ENCODE measurements at places on chromosomes 6 and 20.
A peak's percentile ranks its signal among the peaks of the same experiment; 100 is the strongest.

- no peak for DNase-seq
Observed at GRCh38 chr6:109892451-109893435, 85.4 kb upstream of the GPR6 start.

DNA sequence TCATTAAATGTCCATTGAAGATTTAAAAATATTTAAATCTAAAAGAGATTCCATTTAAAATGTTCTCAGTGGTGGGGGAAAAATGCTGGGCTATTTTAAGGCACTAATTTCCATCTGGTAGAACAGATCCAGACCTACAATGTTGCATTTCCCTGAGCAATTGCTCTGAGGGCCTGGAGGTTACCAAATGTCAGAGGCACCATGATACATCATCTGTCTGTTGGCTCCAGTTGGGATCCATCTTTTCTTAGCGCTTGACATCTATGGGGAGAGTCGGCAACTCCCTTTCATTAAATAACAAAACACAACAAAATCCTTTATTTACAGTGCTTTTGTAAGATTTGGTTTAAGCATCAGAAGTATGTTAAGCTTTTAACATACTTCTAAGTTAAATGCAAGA is 224.5 kb downstream of the FOXC1 start:
- no peak for DNase-seq

- no peak for DNase-seq
Observed at GRCh38 chr6:6201200-6201599, 119.3 kb downstream of the F13A1 start.

DNA sequence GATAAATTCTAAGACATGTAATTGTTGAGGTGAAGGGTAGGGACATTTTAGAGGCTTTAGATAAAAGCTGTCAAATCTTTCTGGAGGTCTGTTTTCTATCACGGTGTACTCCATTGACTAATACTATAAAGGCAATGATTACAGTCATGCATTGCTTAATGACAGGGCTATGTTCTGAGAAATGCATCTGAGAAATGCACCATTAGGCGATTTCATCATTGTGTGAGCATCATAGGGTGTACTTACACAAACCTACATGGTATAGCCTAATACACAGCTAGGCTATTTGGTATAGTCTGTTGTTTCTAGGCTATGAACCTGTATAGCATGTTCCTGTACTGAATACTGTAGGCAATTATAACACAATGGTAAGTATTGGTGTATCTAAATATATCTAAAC is 71.3 kb upstream of the FYN start:
- no peak for DNase-seq

- DNase-seq, result no peak
Observed at GRCh38 chr6:68086199-68086598, 548.9 kb upstream of the ADGRB3 start.

DNA sequence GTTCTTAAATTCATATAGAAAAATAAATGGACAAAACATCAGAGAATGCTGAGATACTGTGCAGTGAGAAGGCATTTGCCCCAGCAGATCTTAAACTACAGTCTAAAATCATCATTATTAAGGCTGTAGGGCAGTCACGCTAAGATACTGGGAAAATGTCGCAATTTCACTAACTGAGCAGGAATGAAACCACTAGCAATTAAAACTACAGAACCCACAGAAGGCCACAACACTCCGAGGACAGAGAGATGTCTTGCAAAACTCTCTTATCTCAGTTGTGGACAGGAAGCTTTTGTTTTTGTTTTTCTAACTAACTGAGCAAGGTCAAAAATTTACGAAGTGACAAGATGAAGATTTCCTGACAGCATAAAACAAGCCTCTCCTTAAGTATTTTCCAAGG is 18.2 kb downstream of the GNAS-AS1 start:
- DNase-seq, result no peak

- no peak for DNase-seq
Observed at GRCh38 chr6:6683969-6684833, 95.7 kb downstream of the LY86 start.

DNA sequence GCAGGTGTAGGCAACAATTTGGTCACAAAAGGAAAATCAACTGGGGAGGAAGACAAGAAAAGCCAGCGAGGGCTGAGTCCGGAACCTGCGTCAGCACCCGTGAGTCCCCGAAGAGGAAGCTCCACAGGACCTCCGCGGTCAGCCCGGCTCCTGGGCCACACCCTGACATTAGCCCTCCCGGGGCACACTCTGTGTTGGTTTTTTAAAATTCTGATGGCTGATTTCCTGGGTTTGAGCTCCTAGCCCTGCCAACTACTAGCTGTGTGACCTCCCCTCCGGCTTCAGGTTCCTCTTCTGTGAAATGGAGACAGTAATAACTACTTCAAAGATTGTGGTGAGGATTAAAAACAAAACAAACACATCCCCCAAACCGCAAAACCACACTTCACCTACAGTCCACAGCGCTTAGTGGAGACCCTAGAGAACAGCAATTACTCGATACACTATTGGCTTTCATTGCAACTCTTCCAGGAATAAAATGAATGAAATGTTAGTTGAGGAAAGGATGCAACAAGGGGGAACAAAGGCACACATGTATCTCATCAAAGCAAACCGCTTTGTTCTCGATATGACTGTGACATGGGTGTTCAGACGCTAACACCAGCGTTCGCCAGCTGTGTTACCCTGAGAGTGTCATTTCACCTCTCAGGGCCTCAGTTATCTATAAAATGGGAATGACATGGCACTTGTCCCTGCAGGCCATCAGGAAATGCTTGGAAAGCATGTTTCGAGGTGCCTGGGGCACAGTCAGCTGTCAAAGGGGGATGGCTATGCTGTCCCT is 985 bp downstream of the ZBP1 start:
- DNase-seq, result peak; percentile 82

- no peak for DNase-seq
Observed at GRCh38 chr6:37638414-37639341, 59.0 kb downstream of the MDGA1 start.

DNA sequence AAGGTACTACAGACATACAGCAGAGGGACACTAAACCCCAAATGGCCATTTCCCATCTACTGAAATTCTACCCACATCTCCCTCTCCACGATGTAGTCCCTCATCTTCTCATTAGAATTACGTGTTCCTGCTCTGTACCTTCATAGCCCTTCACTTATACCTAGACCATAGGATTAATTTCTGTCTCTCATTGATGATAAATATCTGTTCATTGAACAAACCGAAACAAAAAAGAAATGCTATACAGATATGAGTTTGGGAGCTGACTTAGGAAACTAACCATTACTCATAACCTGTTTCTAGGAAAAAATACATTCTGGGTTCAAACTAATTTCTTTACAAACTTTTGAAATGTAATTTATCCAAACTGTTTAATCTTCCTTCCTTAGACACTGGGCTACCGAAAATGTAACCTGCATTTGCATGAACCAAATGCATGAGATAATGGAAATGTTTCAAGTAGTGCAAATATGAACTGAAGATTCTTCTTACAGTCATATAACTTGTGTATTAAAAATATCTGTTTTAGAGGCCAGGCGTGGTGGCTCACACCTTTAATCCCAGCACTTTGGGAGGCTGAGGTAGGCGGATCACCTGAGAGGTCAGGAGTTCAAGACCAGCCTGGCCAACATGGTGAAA is 85.3 kb downstream of the GJA10 start:
- DNase-seq, result no peak

GRCh38 chr20:58585753-58586540 is 65.1 kb upstream of the STX16 start:
- no peak for DNase-seq

- DNase-seq, result no peak
Observed at GRCh38 chr6:112183271-112183671, 71.1 kb downstream of the LAMA4 start.

DNA sequence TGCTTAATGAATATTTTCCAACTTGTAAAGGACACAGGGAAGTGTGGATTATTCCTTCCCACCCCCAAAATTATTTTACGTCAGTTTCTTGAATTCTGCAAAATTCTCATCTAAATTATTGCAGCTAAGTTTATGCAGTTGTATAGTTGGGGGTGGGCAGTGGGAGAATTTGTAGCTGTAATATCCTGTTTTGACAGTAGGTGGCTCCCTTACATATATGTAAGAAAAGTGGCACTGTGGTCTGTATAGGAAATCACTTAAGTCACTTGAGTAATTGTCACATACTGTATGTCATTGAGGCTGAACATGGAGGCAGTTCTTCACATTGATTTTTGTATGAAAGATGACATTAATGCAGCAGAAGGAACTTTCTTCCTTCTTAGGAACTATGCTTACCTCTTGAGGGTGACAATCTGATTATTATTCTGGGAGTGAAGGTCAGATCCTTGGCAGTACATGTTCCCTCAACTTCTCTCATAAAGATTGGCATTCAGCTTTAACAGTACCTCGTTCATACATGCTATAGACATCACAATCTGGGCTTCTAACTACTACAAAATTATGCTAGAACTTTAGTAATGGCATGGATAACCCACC is 14.6 kb upstream of the CFAP206 start:
- peak; percentile 56 for DNase-seq

GRCh38 chr20:53831228-53831627 is 237.6 kb upstream of the ZNF217 start:
- DNase-seq, result no peak

- DNase-seq, result no peak
Observed at GRCh38 chr6:123215211-123215610, 219.2 kb downstream of the CLVS2 start.

DNA sequence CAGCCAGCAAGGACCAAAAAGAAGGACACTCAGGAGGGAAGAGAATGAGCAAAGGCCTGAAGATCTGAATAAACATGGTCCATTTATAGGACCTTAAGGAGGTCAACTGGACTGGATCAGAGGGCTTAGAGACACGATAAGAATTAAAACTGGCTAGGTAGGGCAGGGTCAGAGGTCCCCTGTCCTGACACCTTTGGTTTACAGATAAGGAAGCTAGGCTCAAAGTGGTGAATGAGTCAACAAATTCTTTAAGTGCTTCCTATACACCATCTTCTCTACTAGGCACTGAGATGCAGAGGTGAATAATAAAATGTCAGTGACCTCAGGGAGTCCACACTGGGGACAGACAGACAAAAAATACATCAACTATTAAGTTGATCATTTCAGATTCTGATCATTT is 70.3 kb downstream of the HIVEP2 start:
- DNase-seq, result no peak

- no peak for DNase-seq
Observed at GRCh38 chr6:131636880-131637792, at the start of gene ENPP3. TSS of gene ENPP3 (plus strand) at chr6:131637302. CDS start at chr6:131637385, 83 bp downstream.

DNA sequence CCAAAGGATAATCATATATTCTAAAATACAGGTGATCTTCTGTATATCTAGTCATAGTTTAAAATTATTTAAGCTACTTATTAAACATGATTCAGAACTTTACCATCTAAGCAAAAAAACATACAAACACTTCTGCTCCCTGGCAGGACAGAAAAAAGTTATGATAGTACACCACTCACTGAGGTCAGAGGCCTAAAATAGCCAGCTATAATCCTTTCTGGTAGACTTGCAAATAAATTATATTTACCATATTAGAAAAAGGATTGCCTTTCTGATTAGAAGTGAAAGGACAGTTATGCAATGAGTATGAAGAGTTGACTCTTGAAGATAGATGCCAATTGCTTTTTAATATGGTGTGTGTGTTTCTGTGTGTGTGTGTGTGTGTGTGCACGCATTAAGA is 207.4 kb downstream of the BMP2 start:
- no peak for DNase-seq

- DNase-seq, result no peak
Observed at GRCh38 chr6:160041608-160042007, 72.7 kb downstream of the IGF2R start.

GRCh38 chr20:37308086-37309050 is 18.9 kb downstream of the MANBAL start:
- DNase-seq, result no peak

GRCh38 chr6:1630771-1631217 is 21.1 kb downstream of the FOXC1 start:
- DNase-seq, result no peak

DNA sequence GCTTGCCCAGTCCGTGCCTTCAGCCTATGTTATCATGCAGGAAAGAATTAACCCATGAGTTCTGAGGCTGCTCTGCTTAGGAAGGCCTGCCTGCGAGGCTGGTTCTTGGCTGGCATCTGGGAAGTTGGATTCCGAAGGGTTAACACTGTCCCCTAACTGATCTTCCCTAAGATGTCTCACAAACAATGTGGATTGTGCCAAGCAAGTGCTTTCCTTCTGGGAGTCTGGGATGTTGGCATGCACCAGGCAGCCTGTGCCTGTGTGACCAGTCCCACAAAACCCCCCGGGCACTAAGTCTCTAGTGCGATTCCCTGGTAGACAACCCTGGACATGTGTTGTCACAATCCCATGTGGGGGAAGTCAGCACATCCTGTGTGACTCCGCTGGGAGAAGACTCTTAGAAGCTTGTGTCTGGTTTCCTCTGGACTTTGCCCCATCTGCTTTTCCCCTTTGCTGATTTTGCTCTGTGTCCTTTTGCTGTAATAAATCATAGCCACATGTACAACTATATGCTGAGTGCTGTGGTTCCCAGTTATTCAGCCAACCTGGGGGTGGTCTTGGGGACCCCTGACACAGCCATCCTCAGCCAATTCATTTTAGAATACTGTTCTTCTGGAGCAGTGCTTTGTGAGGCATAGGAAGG is 83.8 kb downstream of the SLC22A23 start:
- DNase-seq, result no peak

GRCh38 chr6:129874837-129875236 is 13.7 kb upstream of the TMEM244 start:
- DNase-seq, result no peak

- no peak for DNase-seq
Observed at GRCh38 chr6:74785236-74785635, 420.6 kb downstream of the COL12A1 start.

GRCh38 chr6:3370361-3371221 is 86.3 kb downstream of the SLC22A23 start:
- DNase-seq, result peak; percentile 69

DNA sequence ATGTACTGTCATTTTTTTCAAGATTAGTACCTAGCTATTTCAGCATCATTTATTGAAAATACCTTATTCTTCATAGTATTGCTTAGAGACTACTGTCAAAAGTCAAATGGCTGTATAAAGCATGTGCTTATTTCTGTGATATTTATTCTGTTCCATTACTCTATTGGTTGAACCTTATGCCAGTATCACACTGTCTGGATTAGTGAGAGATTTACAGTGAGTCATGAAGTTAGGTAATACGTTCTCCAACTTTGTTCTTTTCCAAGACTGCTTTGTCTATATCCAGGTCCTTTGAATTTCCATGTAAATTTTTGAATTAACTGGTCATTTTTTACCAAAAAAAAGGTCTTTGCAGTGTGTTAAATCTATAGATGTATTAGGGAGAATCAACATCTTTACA is 18.6 kb upstream of the RNF217 start:
- no peak for DNase-seq

- no peak for DNase-seq
Observed at GRCh38 chr6:110542311-110543024, 66.1 kb upstream of the SLC22A16 start.

DNA sequence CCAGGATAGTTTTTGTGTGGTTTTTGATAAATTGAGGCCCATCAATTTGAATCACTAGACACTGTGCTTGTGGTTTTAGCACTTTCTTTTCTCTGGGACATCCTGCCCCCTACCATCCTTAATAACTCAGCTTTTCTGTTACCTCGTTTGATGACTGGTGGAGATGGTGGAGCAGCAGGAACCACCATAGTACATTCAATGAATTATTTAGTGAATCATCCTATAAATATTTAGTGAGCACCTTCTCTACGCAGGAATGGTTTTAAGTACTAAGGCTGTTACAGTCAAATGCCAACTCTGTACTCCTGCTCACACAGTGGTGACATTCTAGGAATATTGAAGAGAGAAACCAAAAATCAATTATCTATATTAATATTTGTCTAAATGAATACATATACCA is 585.2 kb downstream of the HAO1 start:
- no peak for DNase-seq

Measured in central memory CD4-positive, alpha-beta T cell (primary cell).